ENCODE measurements at places on chromosomes 7 and 10. TPM values are rescaled to one million over a fixed set of nuclear protein-coding genes. Genes with fewer than 3 reads are reported as not detected.

The VSTM4 gene
- 15.1 TPM for polyA plus RNA-seq

The CCDC7 gene
- polyA plus RNA-seq = 1.9 TPM

The WEE2 gene
- not detected for polyA plus RNA-seq

The PHYH gene
- polyA plus RNA-seq = 140 TPM

The SPDYE11 gene
- polyA plus RNA-seq = not detected

The INHBA gene
- 0.71 TPM for polyA plus RNA-seq

The FANK1 gene
- 19.1 TPM for polyA plus RNA-seq

The SPACDR gene
- polyA plus RNA-seq = 1.2 TPM

- no peak overlapping the region for H3K4me3 ChIP-seq
- no peaks in the 10 kb centered on the region for H3K36me3 ChIP-seq
- DNase-seq = no peak
- no peaks in the 10 kb centered on the region for H3K4me1 ChIP-seq
- no peaks in the 10 kb centered on the region for H3K27me3 ChIP-seq
- H3K27ac ChIP-seq = no peak overlapping the region
Measured at GRCh38 chr10:120689777-120690529, 161.2 kb upstream of the WDR11 start.

GRCh38 chr7:128458956-128459355, 3.3 kb downstream of the HILPDA start:
- no peaks in the 10 kb centered on the region for H3K27me3 ChIP-seq
- no peak for DNase-seq
- no peaks in the 10 kb centered on the region for H3K36me3 ChIP-seq
- no peak overlapping the region for H3K27ac ChIP-seq
- H3K4me1 ChIP-seq = peaks cover 10% of the 10 kb centered on the region
- H3K4me3 ChIP-seq = no peak overlapping the region

GRCh38 chr10:124935946-124936345, 6.0 kb upstream of the ZRANB1 start:
- H3K4me3 ChIP-seq = no peak overlapping the region
- DNase-seq = no peak
- H3K27me3 ChIP-seq = no peaks in the 10 kb centered on the region
- no peak overlapping the region for H3K27ac ChIP-seq

- no peak overlapping the region for H3K4me3 ChIP-seq
- H3K36me3 ChIP-seq = no peaks in the 10 kb centered on the region
- no peak overlapping the region for H3K27ac ChIP-seq
- H3K4me1 ChIP-seq = no peaks in the 10 kb centered on the region
- no peak for DNase-seq
Measured at GRCh38 chr10:31064348-31064747, 32.7 kb upstream of the ZNF438 start.

DNA sequence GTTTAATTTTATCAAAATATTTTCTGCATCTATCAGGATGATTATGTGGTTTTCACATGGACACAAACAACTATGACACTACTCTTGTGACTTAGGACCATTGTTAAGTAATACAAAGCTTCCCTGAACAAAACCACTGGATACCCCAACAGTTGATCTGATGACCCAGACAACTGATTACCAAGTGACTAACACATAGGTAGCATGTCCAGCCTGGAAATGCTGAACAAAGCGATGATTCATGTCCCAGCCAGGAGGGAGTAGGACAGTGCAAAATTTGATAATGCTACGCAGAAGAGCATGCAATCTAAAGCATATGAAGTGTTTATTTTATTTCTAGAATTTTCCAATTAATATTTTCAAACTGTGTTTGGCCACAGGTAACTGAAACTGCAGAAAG, 8.9 kb upstream of the PNLIP start:
- no peak for DNase-seq
- no peaks in the 10 kb centered on the region for H3K27me3 ChIP-seq
- no peak overlapping the region for H3K27ac ChIP-seq
- H3K36me3 ChIP-seq = no peaks in the 10 kb centered on the region

DNA sequence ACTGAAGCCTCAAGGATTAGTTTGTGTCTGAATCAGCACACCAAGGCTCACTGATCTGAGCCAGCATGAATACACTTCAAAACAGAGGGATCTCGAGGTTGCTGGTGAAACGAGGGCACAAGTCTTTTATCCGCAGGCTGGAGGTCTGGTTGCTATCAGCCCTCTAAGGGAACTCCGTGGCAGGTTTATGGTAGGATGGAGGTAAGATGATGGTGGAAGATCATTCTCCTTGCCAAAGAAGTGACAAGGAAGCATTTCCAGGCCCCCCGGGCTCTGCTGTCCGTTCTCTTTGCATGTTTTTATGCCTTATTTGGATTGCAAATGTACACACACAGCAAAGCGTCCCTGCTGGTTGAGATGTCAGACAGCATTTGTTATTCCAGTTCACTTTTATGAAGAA, 268.3 kb downstream of the ARHGAP12 start:
- no peak overlapping the region for H3K27ac ChIP-seq
- no peak overlapping the region for H3K4me3 ChIP-seq
- H3K36me3 ChIP-seq = no peaks in the 10 kb centered on the region
- no peaks in the 10 kb centered on the region for H3K27me3 ChIP-seq
- no peak for DNase-seq

- H3K36me3 ChIP-seq = no peaks in the 10 kb centered on the region
- H3K27ac ChIP-seq = no peak overlapping the region
- no peak overlapping the region for H3K4me3 ChIP-seq
- H3K4me1 ChIP-seq = no peaks in the 10 kb centered on the region
Measured at GRCh38 chr7:101378751-101379174, 16.1 kb downstream of the COL26A1 start.

- H3K36me3 ChIP-seq = no peaks in the 10 kb centered on the region
- DNase-seq = no peak
- H3K4me1 ChIP-seq = peaks cover 5% of the 10 kb centered on the region
- no peak overlapping the region for H3K4me3 ChIP-seq
- no peaks in the 10 kb centered on the region for H3K27me3 ChIP-seq
- H3K27ac ChIP-seq = no peak overlapping the region
Measured at GRCh38 chr10:110409926-110410325, 87.8 kb upstream of the DUSP5 start.

GRCh38 chr7:80133361-80134114, 1.1 kb upstream of the GNAI1 start:
- H3K4me3 ChIP-seq = peak overlapping the region; percentile 86
- peaks cover 6% of the 10 kb centered on the region for H3K4me1 ChIP-seq
- DNase-seq = no peak
- peak overlapping the region; percentile 93 for H3K27ac ChIP-seq
- H3K27me3 ChIP-seq = no peaks in the 10 kb centered on the region

- no peak for DNase-seq
- H3K27me3 ChIP-seq = no peaks in the 10 kb centered on the region
- H3K4me3 ChIP-seq = no peak overlapping the region
- H3K4me1 ChIP-seq = no peaks in the 10 kb centered on the region
- H3K27ac ChIP-seq = no peak overlapping the region
- no peaks in the 10 kb centered on the region for H3K36me3 ChIP-seq
Measured at GRCh38 chr7:142602183-142602582, 147.1 kb upstream of the PRSS1 start.

DNA sequence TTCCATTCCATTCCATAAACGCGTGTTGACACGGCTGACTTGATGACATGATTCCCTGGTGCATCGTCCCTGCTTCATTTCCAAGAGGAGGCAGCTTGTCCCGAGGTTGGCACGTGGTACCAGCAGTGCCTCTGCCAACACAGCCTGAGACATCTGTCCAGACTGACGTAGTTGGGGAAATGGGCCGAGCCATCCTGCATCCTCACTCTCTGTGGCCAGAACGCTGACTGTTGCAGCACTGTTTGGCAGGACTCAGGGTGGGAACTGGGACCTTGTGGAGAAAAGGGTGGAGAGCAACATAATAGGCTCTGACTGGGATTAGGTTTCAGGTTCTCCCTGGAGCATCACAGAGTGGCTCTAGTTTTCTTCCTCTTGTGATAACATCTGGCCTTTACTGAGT, 118.6 kb upstream of the BTBD16 start:
- H3K4me3 ChIP-seq = no peak overlapping the region
- H3K27me3 ChIP-seq = no peaks in the 10 kb centered on the region
- no peak overlapping the region for H3K27ac ChIP-seq
- no peaks in the 10 kb centered on the region for H3K36me3 ChIP-seq
- peak; percentile 93 for DNase-seq

GRCh38 chr10:71852355-71852937, 1.4 kb upstream of the PSAP start:
- H3K36me3 ChIP-seq = no peaks in the 10 kb centered on the region
- peak; percentile 62 for DNase-seq
- no peaks in the 10 kb centered on the region for H3K27me3 ChIP-seq
- peak overlapping the region; percentile 98 for H3K27ac ChIP-seq

DNA sequence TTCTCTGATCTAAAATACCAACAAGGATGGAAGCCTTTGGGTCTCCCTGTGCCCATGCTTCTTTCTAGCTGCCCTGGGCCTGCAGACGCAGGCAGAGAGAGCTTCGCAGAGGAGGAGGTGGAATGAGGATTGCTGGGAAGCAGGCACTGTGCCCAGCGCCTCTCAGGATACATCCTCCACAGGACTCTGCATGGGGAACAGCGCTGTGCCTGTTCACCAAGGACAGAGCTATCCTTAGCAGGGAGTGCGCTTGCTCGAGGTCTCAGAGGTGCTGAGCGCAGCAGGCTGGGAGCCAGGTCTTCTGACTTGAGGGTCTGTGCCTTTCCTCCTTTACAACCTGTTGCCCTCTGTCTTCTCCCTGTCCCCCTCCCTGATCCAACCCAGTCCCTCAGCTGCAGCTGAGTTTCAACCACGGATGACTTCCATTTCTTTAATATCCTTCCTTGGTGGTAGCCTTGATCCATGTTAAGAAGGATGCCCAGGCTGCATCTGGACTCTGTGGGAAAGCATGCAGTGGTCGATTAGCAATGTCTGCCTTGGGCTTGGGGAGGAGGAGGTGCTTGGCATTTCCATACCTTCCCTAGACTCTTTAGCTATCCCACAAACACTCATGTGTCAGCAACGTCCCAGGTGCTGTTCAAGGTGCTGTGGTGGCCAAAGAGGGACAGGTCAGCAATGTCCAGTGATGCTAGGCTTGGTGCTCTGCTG, 219.6 kb upstream of the GPR26 start:
- H3K4me3 ChIP-seq = no peak overlapping the region
- no peaks in the 10 kb centered on the region for H3K27me3 ChIP-seq
- H3K36me3 ChIP-seq = no peaks in the 10 kb centered on the region
- DNase-seq = no peak
- H3K27ac ChIP-seq = no peak overlapping the region
- no peaks in the 10 kb centered on the region for H3K4me1 ChIP-seq

DNA sequence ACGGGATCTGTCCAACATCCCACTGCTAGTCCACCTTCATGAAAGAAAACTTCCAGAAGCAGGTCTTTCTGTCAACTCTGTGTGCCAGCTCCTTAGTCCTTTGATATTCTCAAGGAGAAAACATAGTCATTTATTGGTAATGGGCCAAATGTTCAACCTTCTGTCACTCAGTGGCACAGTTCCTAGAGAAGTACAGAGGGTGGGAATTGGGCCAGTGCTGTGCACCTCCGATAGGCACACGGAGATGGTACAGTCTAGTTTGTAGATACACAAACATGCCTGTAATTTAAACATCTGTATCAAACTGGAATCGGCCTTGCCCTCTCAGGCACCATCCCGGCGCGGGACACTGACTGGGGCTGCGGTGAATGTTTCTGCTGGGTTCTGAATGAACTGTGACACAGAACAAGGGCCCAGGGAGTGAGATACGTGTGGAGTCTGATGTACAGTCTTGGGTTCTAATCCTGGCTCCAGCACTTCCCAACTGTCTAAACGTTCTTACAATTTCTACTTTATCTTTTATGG, 213.9 kb upstream of the SHH start:
- H3K4me1 ChIP-seq = no peaks in the 10 kb centered on the region
- no peaks in the 10 kb centered on the region for H3K27me3 ChIP-seq
- no peaks in the 10 kb centered on the region for H3K36me3 ChIP-seq
- DNase-seq = peak; percentile 28

DNA sequence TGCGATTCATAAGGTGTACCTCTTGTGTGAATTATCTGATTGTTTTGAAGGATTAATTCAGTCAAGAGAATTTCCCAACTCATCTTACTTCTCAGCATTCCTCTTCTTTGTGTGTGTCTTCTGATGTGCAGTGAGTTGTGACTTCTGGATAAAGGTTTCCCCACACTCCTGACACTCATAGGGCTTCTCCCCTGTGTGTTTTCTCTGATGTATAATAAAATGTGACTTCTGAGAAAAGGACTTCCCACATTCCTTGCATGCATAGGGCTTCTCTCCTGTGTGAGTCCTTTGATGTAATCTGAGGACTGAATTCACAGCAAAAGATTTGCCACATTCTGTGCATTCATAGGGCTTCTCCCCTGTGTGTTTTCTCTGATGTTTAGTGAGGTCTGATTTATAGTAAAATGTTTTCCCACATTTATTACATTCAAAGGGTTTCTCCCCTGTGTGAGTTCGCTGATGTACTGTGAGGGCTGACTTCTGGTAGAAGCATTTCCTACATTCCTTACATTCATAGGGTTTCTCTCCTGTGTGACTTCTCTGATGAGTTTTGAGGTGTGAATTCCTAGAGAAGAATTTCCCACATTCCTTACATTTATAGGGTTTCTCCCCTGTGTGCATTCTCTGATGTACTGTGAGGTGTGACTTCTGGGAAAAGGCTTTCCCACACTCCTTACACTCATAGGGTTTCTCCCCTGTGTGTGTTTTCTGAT, 24.2 kb downstream of the ZNF25 start:
- H3K27me3 ChIP-seq = no peaks in the 10 kb centered on the region
- H3K36me3 ChIP-seq = peaks cover 49% of the 10 kb centered on the region
- DNase-seq = no peak
- H3K27ac ChIP-seq = no peak overlapping the region

GRCh38 chr10:49595713-49596492, 14.2 kb upstream of the SLC18A3 start:
- H3K27ac ChIP-seq = no peak overlapping the region
- no peaks in the 10 kb centered on the region for H3K4me1 ChIP-seq

- DNase-seq = no peak
- no peak overlapping the region for H3K4me3 ChIP-seq
- no peak overlapping the region for H3K27ac ChIP-seq
- H3K36me3 ChIP-seq = no peaks in the 10 kb centered on the region
Measured at GRCh38 chr7:82521906-82522445, 78.4 kb upstream of the CACNA2D1 start.

DNA sequence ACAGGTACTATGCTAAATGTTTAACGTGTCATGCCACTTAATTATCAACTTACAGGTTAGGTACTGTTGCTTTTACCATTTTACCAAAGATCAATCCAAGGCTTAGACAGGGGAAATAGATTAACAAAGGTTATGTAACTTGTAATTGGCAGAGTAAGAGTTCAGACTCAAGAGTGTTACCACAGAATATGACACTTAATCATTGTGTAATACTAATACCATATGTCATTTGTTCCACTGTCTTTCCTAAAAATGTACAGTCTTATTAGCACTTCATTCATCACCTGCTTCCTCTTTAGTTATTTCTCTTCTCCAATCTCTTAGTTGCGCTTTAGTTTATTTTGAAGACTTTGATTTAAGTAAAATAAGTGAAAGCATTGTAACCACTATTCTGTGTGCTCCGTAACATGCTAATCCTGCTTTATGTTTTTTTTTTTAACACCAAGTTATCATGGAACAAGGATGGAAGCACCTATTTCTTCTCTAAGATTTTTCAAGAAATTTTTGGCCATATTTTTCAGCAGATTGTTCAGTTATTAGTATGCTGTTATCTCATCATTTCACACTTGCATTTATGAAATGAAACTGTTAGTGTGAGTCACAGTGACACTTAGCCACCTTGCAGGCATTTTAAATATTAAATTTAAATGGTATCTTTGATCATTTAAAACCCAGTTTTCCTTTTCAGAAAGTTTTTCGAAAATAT, 197.3 kb downstream of the PHF14 start:
- H3K27me3 ChIP-seq = no peaks in the 10 kb centered on the region
- H3K36me3 ChIP-seq = no peaks in the 10 kb centered on the region
- DNase-seq = no peak
- no peaks in the 10 kb centered on the region for H3K4me1 ChIP-seq
- H3K4me3 ChIP-seq = no peak overlapping the region
